ENCODE measurements at places on chromosomes 2 and 18.

DNA sequence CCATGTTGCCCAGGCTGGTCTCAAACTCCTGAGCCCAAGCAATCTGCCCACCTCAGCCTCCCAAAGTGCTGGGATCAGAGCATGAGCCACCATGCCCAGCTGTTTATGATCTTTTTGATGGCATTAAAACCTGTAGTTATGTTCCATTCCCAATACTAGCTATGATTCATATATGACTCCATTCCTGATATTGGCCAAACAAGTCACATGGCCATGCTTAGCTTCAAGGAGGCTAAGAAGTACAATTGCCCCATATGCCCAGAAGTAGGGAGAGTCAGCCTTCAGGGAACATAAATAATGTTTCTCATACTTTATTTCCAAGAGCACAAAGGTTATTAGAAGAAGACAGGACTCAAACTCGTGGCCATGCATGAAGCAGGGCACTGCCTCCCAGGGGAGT lies 132.4 kb upstream of the RAB6C start:
- DNase-seq: no peak

- DNase-seq: no peak
These were observed 119.9 kb upstream of the ACVR1C start for GRCh38 chr2:157748371-157749142.

GRCh38 chr18:58114766-58115165 lies 70.7 kb downstream of the NEDD4L start:
- DNase-seq: peak; percentile 67

- DNase-seq: no peak
These were observed 1125.0 kb upstream of the CELF4 start for GRCh38 chr18:38690626-38691025.

GRCh38 chr2:103991591-103991990 lies 862.3 kb upstream of the POU3F3 start:
- DNase-seq: no peak

- no peak for DNase-seq
These were observed 80.8 kb downstream of the EHD3 start for GRCh38 chr2:31314761-31315160.

DNA sequence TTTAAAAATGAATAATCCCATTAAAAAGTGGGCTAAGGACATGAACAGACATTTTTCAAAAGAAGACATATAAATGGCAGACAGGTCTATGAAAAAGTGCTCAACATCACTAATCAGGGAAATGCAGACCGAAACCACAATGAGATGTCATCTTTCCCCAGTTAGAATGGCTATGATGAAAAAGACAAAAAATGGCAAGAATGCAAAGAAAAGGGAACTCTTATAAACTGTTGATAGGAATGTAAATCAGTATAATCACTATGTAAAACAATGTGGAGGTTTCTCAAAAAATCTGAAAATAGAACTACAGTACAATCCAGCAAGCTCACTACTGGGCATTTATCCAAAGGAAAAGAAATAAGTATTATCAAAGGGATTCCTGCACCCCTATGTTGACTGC lies 169.2 kb downstream of the METTL4 start:
- no peak for DNase-seq

GRCh38 chr2:60614319-60614718 lies 60.9 kb upstream of the BCL11A start:
- DNase-seq: no peak

GRCh38 chr18:8942021-8942908 lies 160.2 kb upstream of the NDUFV2 start:
- no peak for DNase-seq

DNA sequence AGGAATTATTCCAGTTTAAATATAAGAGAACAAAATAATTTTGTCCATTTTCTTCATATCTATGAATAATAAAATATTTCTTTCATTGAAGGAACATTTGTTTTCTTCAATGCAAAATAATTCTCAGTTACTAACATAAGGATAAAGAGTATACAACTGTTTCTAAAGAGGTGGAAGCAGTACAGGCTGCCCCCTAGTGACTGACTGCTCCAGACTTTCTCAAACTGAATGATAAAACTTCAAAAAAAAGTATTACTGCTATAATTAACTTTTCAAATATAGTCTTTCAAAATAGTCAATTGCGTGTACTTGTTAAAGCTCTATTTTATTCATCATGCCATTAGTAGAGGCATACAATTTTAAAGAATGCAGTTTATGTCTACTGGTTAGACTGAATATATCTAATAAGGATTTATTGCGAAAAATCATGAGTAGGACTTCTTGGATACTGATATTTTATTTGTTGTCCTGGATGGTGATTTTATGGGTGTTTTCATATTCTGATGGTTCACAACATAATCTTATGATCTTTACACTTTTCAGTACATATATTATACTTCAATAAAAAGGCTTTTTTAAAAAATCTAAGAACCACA lies 100.1 kb downstream of the WDPCP start:
- no peak for DNase-seq

- DNase-seq: no peak
These were observed 81.2 kb upstream of the STK17B start for GRCh38 chr2:196252408-196253115.

GRCh38 chr2:103151046-103151445 lies 389.2 kb downstream of the TMEM182 start:
- no peak for DNase-seq

Measured in D721Med (cell line).